Midbrain (tissue), 1 donor: ENCODE measurements at places on chromosomes 11 and 22.

DNA sequence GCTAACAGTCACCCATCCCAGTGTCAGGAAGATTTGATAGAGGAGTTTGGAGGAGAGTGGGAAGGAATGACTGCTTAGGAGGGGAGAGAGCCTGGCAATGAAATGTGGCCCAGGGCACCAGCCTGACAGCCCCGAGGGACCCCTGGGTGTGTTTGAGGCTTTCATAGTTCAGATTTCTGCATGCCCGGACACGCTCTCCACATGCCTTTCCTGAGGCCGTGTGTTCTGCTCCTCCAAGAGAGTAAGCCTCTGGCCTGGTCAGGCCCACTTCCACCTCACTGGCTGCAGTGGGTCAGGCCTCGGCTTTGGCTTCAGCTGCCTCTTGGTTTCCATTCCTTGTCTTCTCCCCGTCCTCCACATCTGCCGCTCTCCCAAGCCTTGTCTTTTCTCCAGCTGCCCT lies 78.4 kb downstream of the C22orf31 start:
- no peak for DNase-seq

- no peak for DNase-seq
Observed at GRCh38 chr11:1087279-1087960, 12.7 kb downstream of the MUC2 start.

- DNase-seq = no peak
Observed at GRCh38 chr11:35105319-35106079, 33.5 kb upstream of the CD44 start.

DNA sequence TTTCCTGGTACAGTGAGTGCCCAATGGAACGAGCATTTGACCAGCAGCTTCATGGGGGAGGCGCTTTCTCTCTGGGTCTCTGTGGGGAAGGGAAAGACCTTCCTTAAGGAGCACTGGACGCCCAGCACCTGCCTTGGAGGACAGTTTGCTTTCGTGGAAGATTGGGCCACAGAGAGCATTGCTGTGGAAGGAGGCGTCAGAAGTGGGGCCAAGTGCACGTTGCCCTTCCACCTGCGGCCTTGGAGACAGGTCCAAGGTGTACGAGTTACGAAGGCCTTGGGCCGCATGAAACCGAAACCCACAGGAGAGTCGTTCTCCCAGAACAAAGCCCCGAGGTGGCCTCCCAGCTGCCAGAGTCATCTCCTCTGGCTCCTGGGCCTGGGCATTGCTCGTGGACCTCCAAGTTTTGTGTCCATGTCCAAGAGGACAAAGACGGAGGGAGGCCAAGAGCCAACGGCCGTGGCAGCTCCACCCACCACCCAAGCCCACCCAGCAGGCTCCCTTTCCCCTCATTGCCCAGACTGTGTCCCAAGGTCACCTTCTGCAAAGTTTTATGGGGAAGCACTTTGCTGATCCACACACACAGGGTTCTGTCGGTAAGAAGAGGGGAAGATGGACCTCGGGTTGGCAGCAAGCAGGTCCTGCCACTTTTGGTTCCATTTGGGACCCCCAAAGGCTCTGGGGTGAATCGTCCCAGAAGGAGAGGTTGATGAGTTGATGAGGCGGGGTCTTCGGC lies 5.8 kb upstream of the NLRP6 start:
- no peak for DNase-seq

- DNase-seq = no peak
Observed at GRCh38 chr11:116925050-116925449, 87.6 kb upstream of the APOA1 start.

- no peak for DNase-seq
Observed at GRCh38 chr11:22922672-22923071, 62.4 kb upstream of the CCDC179 start.

- no peak for DNase-seq
Observed at GRCh38 chr11:17376493-17376892, 12.0 kb downstream of the KCNJ11 start.

DNA sequence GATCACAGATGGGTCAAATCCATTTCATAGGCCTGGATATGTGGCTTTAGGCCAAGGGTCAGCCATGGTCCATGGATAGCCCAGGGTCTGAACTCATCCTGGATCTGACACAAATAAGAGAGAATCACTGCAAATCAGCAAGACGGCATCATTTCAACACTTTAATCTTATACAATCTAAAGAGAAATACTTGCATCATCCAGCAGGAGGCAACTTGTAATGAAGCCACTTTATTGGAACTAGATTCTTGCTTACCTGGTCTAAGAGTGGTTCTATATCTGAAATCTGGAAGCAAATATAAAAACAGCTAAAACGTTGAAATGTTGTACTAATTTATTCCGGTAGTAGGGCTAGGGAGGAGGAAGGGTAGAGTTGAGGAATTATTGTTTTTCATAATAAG lies 870.1 kb downstream of the JRKL start:
- DNase-seq = no peak

DNA sequence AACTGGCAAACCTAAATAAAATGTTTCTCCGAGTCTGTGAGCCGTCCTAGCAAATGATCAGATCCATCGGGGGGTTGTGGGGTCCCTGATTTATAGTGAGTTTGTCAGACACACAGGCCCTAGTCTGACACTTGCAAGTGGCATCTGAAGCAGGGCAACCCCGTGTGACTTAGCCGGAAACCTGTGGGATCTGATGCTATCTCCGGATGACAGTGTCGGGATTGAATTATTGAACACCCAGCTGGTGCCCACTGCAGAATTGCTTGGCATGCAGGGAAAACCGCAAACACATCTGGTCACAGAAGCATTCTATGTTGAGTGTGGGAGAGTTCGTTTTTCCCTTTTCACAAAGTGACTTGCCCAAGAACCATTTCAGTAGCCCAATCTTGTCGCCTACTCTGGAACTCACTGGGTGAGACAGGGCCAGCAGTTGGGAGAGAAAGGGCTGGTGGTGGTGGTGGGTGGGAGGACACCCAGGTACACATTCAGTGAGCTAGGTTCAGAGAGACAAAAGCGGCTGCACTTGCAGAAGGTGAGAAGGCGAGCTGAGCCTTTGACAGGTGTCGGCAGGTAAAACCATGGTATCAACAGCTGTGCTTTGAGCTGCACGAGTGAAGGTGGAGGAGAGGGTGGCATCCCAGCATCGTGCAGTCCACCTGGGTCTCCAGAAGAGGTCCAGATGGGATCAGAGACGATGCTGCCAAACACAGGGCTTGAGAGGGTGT lies 33.7 kb upstream of the B3GAT1 start:
- DNase-seq = no peak

- no peak for DNase-seq
Observed at GRCh38 chr11:42023267-42023666, 563.8 kb upstream of the LRRC4C start.

DNA sequence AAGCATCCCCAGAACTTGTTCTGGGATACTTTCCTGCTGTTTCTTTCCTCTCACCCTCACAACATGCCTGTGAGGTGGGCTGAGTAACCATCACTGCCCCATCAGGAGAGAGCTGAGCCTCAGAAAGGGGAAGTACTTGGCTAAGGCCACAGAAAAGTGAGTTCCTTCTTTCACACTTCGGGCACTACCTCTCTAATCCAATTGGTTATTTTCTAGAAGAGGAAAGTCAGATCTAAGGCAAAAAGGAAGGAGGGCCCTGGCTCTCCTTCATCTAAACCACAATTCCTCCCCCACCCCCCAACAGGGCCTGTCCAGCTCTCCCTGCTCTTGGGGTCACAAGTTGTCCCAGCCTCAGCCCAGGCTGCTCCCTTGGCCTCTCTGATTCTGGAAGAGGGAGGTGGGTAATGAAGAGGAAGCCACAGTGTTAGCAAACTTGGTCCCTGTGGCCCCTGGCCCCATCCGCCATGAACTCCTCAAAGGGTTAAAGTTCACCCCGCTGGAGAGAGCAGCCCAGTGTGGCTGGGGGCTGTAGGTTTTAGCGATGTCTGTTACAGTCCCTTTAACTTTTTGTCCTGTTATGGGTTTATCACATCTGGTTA lies 34.0 kb downstream of the SLC22A12 start:
- DNase-seq = peak; percentile 36

DNA sequence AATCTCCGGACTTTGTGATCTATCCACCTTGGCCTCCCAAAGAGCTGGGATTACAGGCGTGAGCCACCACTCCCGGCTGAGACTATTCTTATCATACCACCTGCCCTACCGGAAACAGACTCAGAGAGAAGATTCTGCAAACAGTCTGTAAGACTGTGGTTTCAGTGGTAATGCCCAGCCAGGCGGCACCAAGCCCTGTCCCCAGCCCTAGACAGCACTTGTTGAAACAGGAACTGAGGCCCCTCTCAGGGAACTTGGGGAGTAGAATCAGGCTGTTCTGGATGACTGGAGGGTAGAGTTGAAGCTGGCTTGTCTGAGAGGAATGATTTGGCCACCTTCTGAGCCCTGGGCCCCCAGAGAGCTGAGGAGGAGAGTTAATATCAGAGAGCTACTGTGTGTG lies 1.3 kb upstream of the INSC start:
- no peak for DNase-seq

DNA sequence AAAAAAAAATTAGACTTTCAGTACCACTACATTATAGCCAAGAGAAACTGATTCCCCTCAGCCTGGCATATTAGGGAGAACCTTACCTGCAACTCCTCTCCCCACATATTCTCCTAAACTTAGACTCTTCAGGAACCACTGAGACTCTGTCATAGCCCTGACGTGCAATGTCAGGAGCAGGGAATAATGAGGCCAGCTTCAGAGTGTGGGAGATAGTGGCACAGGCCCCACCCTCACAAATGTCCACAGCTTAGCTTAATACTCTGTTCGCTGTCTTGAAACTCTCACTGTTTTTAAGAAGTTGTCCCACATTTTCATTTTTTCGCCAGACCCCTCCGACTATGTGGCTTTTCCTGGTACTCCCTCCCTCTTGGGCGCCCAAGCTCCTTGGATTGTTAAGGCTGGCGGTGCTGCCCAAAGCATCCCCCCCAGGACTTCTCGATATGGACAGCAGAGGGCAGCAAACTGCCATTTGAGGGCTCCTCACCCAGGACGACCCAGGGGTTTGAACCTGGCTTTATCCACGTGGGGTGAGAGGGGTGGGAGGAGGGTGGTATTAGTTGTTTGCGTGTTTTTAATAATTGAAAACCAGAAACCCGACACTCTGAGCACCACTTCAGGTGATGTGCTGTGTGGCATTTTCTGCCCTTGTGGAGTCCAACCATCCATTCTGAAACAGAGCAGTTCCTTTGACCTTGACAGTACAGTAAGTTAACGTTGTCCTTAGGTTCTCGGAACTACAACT lies 45.2 kb upstream of the RASSF10 start:
- DNase-seq = peak; percentile 59

DNA sequence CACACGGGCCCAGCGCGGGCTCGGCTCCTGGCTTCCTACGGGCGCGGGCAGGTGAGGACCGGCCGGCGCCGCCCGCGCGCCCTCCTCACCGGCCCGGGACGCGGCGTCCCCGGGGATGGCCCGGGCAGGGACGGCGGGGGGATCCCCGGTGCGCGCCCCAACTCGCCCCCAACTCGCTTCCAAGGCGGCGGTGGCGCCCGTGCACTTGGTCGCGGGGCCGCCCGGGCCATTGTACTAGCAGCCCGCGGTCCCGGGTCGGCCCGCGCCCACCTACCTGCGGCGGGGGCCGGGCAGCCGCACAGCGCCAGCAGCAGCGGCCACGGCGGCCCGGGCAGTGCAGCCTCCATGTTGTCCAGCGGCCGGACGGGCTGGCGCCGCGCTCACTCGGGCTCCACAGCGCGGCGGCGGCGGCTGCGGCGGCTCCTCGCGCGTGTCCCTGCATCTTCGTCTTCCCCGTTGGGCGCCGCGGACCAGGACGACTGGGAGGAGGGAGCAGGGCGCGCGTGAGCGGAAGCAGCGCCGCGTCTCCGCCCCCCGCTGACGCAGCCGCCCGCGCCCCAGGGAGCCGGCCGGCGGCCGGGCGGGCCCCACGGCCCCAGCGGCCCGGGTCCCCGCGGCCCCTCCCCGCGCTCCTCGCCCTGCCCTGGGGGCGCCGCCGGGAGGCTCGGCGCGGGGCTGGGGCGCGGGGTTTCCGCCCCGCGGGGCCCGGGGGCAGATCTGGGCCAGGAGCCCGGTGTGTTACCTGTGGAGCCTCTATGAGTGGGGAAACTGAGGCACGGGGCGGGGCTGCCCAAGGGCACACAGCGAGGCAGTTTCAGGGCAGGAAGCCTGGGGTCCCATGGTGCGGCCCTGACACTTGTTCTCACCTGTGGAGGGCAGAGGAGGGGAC lies 159.3 kb upstream of the GRK3 start:
- peak; percentile 60 for DNase-seq

DNA sequence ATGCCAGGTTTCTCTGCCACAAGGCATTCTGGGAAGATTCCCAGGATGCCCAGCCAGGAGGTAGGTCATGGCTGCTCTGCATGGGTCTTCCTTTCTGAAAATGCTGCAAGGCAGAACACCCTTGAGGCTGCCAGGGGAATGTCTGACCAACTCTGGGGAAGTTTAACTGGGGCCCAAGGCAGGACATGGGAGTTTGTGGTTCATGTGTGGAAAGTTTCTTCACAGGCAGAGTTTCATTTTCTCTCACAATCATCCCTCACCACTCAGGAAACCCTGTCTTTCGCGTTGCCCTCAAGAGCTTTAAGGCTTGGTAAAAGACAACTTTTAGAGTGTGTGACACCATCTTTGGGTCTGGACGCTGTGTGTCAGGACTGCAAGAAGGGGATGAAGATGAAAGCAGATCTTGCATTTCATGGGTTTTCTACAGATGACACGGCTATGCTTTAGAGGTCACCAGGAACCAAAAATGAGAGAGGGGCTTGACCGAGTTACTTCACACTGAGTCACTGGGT lies 133.5 kb downstream of the CD44 start:
- no peak for DNase-seq

DNA sequence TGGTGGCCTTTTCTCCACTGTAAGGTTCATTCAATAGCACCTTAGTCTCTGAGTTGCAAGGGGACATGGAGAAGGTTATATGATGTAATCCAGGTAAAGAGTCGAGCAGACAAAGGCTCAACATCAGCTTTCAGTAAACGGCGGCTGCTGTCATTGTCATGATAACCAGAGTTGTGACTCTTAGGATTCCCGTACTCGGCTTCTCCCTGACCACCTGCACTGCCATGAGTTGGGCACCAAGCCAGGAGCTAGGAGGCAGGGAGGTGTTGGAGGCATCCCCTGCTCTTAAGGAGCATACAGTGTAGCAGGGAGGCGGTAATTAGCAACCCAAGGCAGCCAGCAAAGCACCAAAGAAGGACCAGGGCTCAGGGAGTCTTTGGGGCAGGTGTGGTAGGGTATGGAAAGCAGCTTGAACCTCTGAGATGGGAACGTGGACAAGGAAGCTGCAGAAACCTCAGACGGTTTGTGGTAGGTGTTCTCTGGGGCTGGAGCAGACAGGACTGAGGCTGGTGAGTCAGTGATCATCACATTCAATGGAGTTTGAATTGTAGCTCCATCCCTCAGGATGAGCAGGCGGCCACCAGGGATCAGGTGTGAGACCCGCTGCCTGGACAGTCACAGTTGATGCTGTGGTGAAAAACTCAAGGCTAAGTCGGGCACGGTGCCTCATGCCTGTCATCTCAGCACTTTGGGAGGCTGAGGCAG lies 31.7 kb downstream of the LIF start:
- DNase-seq = no peak

GRCh38 chr22:35465109-35465701 lies 65.3 kb downstream of the MCM5 start:
- DNase-seq = no peak

DNA sequence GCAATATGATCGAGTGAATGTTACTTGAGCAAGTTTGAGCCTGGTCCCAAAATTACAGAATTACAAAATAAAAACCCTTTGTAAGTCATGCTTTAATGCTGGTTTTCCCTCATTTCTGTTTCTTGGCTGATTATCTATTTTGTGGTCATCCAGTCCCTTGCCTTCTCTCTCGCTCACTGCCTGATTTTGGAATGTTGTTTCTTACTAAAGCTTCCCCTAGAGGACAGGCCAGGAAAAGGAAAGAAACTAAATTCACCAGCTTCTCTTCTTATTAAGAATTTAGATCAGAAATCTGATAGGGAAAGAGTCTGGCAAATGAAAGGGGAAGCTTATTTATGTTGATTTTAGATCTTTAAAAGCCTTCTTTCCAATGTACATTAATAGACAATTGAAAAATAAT lies 16.6 kb upstream of the BDNF start:
- DNase-seq = no peak
